ENCODE measurements at places on chromosomes 3 and 15.

DNA sequence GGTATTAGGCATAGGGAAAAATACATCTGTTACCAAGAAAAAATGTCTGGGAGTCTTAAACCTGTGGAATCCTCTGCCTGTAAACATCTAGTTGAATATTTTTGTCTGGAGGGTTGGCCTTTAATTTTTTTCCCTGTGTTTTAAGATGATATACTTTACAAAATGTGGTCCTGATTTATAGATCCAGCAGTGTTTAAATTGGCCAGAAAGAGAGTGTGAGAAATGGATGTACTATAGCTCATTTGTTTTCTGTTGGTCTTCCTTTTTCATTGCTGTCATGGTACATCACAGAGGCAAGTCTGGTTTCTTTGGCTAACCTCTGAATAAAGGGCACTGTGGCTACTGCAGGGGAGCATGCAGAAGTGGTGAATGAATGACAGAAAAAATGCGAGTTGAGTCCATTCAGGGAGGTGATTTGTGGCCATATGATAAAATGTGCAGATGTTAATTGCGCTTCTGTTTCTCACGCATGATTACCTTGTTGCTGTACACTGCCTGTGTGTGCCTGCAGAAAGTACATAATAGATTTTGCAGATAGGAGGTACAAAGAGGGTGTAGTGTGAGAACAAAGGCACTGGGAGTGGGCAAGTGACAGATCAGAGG, 150.0 kb downstream of the NFKBIZ start:
- DNase-seq = no peak

DNA sequence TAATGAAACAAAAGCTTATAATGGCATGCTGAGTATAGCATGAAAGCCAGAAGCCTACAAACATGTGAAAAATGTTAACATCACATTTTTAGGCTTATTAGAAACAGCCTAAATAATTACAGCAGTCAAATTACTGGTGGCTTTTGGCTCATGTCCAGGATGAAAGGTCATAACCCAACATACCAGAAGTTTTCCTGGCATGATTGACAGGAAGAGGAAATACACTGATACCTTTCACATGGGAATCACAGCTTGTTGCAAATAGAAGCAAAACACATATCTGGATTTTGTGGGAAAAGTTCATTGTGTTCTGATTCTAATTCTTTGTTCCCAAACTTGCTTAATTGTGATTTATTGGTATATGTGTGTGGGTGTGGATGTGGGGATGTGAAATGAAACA, 393.5 kb upstream of the ARRDC4 start:
- no peak for DNase-seq

- no peak for DNase-seq
Measured at GRCh38 chr3:167728176-167728575, 6.5 kb downstream of the PDCD10 start.

GRCh38 chr3:178152031-178152806, 384.0 kb upstream of the KCNMB2 start:
- no peak for DNase-seq

Data from activated T-helper 1 cell treated with Interleukin-2 at 50 U/mL for 16 hours (primary cell).